ENCODE measurements at places on chromosomes 2 and 18. TPM values are rescaled to one million over a fixed set of nuclear protein-coding genes. Genes with fewer than 3 reads are reported as not detected.

PLCL1 gene
- 26.5 TPM for total RNA-seq

RNF152 gene
- total RNA-seq = 144 TPM

VWC2L gene
- total RNA-seq = 30.0 TPM

GALR1 gene
- total RNA-seq = 7.8 TPM

ITM2C gene
- 254 TPM for total RNA-seq

BOLA3 gene
- total RNA-seq = 45.2 TPM

CABLES1 gene
- 8.1 TPM for total RNA-seq

AMER3 gene
- total RNA-seq = 33.7 TPM
